SJSA1 (cell line): ENCODE measurements at places on chromosomes 7 and 10. TPM values are rescaled to one million over a fixed set of nuclear protein-coding genes. Genes with fewer than 3 reads are reported as not detected.

DNA sequence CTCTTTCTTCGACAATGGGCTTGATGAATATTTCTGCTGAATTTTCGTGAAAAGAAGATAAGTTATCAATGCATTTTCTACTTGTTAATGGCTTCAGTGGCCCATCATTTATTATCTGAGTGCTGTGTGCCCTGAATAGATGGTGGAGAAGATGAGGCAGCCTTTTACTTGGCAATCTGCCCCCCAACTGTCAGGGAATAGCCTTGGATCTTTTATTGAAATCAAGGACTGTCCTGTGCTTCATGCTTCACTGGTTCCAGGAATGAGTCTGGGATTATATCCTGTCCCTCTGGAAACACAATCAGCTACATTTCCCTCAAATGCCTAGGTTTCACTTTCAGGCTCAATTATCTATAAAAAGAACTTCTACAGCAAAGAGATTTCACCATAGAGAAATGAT, 75.9 kb upstream of the NXPH1 start:
- DNase-seq, result no peak

The ANKRD2 gene
- 0.22 TPM in 1 of 2 replicates, not detected in the other for total RNA-seq

The CRYGN gene
- total RNA-seq, result not detected in 2 replicates

- no peak for DNase-seq
Observed at GRCh38 chr7:120441850-120442249, 168.9 kb downstream of the KCND2 start.

The RET gene
- total RNA-seq, result not detected in 2 replicates
